ENCODE measurements at places on chromosomes 5 and 9. TPM values are rescaled to one million over a fixed set of nuclear protein-coding genes. Genes with fewer than 3 reads are reported as not detected.

- H3K36me3 ChIP-seq = peaks cover 3% of the 10 kb centered on the region
- no peak overlapping the region for H3K4me3 ChIP-seq
- H3K27ac ChIP-seq = peak overlapping the region; percentile 98
- peaks cover 14% of the 10 kb centered on the region for H3K4me1 ChIP-seq
- DNase-seq = no peak
Measured at GRCh38 chr5:43314724-43315123, 1.5 kb upstream of the HMGCS1 start.

- no peaks in the 10 kb centered on the region for H3K4me1 ChIP-seq
- DNase-seq = no peak
- H3K4me3 ChIP-seq = no peak overlapping the region
- H3K27me3 ChIP-seq = no peaks in the 10 kb centered on the region
- no peaks in the 10 kb centered on the region for H3K36me3 ChIP-seq
Measured at GRCh38 chr9:23662320-23662719, 163.7 kb downstream of the ELAVL2 start.

Gene DCTN4
- 66.8 TPM for total RNA-seq

Gene FOXI1
- total RNA-seq = 0.44 TPM
